Omental fat pad (tissue), 4 donors: ENCODE measurements at places on chromosomes 2 and 18. TPM values are rescaled to one million over a fixed set of nuclear protein-coding genes. Genes with fewer than 3 reads are reported as not detected.

The MYO7B gene
- 0.46 TPM for total RNA-seq

GRCh38 chr18:57956491-57956890 is 87.5 kb upstream of the NEDD4L start:
- DNase-seq: no peak

GRCh38 chr2:174485788-174486562 is 854 bp downstream of the GPR155 start:
- DNase-seq: no peak

GRCh38 chr2:158988501-158988900 is 20.1 kb downstream of the TANC1 start:
- DNase-seq: no peak

DNA sequence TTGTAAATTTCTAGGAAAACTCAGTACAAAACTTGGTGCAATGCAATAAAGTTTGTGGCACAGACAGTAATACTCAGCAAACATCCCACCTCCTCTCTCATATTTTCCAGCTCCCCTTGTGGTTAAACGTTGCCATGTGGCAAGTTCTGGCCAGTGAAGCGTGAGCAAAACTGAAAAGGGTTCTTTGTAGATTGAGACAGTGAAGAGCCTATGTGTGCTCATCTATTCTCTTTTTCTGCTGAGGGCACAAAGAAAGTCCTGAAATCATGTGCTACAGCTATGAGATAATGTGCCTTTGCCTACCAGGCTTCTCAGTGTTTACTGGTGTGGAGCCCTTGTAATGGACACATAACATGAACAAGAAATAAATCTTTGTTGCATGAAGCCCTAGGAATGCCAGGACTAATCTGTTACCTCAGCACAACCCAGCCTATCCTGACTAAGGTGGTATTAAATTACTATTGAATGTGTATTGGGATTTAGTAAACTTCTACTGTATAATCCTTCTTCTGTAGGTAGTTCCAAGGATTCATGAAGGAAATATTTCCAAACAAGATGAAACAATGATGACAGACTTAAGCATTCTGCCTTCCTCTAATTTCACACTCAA is 13.0 kb upstream of the TYMS start:
- no peak for DNase-seq

DNA sequence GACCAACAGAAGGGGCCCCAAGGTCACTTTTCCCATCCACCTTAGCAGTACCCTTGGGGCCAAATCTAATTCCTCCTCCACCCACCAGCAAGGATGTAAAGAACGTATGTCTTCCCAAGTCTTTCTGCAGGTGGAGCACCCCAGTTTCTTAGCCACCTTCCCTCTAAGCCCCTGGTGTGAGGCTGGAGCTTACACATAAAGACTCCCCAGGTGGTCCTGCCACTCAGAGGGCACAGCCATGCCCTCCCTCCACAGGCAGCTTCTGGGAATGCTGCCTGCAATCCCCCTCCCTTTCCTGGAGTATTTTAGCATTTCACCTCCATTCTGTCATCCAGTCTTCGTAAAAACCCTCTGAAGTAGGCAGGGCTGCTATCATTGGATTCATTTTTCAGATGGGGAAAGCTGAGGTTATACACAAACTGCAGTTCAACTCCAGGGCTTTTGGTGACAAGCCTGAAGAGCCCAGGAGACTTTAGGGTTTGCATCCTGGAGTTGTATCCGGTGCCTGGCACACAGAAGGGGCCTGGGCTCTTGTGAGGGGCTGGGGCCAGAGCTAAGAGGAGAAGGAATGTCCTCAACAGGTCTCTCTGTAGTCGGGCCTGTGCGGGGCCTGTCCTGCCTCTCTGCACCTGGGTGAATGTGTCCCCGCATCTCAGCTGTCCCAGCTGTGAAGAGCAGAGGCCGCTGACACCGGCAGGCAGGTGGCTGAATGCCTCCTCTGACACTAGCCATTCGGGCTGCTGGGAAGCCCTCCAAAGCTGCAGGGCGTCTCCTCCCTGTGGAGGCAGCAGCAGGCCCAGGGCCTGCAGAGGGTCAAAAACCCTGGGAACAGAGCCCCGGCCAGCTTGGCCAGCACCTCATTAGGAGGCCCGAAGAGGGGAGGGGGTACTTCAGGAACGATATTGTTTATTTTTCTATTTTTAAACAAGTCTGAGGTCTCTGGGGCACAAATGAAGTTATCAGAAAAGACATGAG is 27.6 kb downstream of the CIB4 start:
- DNase-seq: no peak
